ENCODE measurements at places on chromosomes 5 and 9.

DNA sequence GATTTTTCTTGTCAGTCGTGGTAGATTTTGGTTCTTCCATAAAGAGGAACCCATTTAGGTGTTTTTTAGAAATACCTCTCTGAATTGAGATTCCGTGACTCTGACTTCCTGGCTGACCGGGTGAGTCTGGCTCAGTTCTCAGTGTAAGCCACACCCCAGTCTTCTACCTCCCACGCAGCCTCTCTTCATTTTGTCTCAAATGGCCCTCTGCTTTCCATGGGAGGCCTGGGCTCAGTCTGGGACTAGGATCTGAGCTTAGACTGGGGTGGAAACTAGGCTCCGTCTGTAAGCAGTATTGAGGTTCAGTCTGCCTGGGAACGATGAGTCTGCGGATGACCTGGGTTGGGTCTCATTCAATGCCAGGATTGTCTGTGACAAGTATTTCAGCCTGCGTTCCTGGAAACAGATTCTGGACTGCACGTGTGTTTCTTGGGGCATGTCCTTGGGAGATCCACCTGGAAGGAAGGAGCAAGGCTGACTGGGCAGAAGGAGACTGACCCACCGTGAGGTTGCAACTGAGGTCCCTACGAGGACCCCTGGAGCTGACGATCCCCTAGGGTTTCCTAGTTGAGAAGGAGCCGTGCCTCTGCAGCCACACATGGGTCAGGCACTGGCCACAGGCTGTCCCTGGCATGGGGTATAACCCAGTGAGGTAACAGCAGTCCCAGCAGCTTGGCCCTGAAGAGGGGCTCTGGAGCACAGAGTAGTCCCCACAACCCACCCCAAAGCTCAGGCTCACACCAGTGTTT, 12.4 kb upstream of the CRB2 start:
- no peak for DNase-seq

DNA sequence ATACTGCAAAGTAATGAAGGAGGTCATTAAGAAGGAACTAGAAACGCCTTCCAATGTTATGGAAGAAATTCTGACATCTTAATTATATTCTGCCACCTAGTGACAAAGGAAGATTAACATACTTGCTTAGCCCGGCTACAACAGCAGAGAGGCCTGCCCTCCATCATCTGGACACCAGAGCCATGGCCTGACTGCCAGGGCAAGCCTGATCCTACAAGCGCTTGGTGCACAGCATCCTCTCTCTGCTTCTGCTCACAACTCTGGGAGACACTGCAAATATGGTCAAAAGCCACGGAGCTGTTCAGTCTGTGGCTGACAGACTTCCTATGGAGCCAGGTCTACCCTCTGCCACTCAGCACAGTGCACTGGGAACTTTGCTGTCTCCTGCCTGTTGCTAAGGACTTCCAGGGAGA, 87.3 kb upstream of the SLC44A1 start:
- no peak for DNase-seq

DNA sequence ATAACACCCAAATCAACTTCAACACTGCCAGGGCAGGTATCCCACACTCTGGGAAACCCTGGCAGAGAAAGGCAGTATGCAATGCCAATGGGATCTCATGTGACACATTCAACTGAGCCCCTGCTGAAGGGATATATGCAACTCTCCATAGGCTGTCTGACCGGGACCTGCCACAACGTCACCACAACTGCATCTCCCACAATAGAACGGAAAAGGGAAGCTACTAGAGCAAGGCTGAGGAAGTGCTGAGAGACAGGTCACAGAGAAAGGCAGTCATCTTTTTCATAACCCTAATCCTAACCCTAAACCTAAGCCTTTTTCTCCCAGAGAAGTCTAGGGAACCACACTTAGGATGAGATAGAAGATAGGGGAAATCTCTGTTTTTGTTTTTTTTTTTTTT, 345.9 kb upstream of the CD180 start:
- DNase-seq, result peak; percentile 16

DNA sequence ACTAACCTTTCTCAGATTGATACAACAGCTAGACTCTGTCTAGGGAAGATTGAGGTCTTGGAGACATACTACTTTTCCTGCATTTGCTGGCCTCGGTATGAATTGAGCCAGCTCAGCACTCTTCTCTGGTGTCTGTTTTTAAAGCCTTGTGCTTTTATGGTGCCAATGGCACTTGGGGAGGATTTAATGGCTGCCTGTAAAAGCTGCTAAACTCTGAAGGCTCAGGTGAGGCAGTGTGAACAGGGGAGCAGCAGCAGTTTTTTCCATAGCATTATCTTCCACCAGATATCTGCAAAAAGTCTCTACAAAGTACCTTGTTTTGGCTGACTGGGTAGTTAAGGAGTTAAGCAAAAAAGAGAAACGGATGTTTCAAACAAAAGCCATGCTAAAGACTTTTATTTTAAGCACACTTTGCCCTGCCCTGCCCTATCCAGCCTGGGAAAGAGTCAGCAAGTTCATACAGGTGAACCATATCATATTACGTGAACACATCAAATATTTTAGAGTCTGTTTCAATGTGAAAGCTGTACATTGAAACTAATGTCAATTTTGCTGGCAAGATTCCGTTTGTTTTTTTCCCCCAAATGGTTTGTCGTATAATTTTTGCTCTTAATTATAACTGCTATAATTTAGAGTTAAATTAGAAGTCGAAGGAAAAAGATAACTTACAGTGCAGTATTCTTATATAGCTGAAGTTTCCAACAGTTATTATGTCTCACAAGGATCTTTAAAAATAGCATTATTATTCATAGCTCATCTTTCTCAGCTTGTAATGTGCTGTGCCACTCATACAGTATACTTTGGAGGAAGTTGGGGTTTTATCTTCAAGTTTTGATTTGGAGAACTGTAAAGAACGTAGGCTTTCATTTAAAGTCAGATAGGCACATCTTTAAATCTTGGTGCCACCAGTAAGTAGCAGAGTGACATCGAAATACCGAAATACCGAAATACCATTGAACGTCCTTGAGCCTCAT, 424.1 kb upstream of the CD180 start:
- DNase-seq, result no peak

GRCh38 chr9:5438301-5439162, 807 bp upstream of the PLGRKT start:
- DNase-seq, result no peak

GRCh38 chr5:154498994-154499393, 21.0 kb upstream of the HAND1 start:
- DNase-seq, result no peak

GRCh38 chr5:1162751-1163150, 38.6 kb upstream of the SLC6A19 start:
- peak; percentile 28 for DNase-seq

- DNase-seq, result no peak
Observed at GRCh38 chr9:124251204-124251603, 6.5 kb upstream of the NEK6 start.

GRCh38 chr9:95533996-95534680, 17.4 kb upstream of the PTCH1 start:
- DNase-seq, result no peak

DNA sequence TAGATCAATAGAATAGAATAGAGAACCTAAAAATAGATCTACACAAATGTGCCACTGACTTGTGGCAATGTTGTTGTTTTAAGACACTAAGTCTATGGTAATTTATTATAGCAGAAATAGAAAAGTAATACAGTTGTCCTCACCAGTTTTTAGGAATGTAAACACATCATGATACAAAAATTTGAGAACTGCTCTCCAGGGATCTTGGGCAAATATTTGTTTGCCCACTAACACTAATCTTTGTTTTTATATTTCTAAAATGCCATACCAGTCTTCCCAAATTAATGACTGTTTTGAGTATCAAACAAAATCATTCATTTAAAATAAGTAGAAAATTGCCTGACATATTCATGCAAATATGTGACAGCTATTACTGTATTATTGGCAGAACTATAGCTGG, 297.6 kb downstream of the BRINP1 start:
- no peak for DNase-seq

DNA sequence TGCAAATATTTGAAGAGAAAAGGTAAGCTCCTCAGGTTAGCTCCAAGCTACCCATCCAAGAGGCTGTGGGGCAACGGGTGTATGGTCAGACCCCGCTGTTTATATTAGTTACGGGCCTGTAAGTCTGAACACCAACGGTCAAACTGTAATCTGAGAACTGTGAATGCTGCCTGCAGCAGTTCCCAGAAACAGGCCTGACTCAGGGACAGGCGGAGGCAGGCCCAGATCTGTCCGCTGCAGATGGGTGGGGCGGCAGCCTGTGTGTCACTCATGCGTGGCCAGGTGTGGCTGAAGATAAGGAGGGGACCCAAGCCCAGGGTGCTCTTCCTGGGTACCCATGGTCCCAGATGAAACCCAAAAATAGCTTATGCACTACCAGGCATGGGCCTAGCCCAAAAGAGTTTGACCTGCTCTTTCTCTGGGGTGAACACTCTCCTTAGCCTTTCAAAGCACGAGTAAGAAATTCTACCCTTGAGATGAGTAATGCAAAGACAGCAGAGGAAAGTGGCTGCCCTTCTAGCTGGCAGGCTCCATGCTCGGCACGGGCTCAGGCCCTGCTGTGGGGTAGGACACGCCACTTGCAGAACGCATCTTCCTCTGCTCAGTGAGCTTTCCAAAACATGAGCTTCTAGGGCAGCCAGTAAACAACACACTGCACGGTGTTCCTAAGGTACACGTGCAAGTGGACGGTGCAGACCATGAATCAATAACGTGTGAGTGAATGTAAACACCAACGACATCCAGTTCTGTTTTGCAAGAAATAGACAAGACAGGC, 9.1 kb downstream of the UBAC1 start:
- DNase-seq, result no peak

DNA sequence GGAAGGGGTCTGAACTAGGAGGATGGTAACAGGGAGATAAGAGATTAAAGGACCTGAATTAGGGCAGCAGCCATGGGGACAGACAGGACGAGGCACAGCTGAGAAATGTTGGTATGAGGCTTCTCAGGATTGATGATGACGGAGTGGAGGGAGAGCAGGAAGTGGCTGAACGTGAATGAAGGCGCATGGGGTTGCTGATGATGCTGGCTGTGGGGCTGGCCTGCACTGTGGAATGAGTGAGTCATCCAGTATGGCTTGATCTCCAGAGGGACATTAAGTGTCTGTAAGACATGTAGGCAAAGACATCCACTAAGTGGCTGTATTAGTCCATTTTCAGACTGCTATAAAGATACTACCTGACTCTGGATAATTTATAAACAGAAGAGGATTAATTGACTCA, 256.4 kb downstream of the ICE1 start:
- DNase-seq, result no peak

- DNase-seq, result peak; percentile 82
Observed at GRCh38 chr9:5450359-5451091, at the start of gene CD274. CD274 (plus strand) TSS chr9:5450542; CDS start chr9:5456114, 5,572 bp downstream.

DNA sequence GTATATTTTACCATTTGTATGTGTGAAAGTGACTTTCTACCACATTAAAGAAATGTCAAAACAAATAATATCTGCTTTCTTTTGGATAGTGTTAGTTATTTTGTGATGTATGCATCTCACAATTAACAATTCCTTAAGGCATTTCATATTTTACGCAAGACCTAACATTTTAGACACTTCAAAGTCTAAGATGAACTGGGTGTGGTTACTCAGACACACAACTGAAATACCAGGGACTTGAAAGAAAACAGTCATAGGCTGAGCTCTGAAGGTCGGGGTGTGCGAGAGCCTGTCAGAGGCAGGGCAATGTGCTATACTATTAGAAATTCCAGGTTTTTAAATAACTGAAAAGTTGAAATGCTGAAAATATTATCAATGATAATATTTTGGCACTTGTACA, 44.5 kb upstream of the ZNF622 start:
- no peak for DNase-seq
